Effector memory CD8-positive, alpha-beta T cell (primary cell): ENCODE measurements at places on chromosomes 5 and 9.

GRCh38 chr9:26565118-26565517 is 327.5 kb downstream of the CAAP1 start:
- no peak for DNase-seq

GRCh38 chr5:149415066-149415967 is 36.2 kb upstream of the IL17B start:
- no peak for DNase-seq

DNA sequence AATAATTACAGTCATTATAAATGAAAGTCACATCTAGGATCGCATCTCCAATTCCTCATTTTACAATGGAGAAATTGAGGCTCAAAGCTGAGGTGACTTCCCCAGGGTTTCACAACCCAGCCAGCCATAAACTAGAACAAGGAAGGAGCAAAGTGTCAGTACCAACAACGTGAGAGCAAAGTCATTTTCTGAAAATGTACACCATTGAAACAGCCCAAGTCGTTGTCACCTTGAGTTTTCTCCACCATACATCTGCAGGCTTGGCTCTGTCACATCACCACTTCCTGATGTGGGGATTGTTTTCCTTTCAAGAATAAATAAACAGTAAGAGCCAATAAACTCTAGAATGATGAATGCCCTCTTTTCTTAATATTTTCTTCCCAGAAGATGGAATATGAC is 184.5 kb upstream of the PTGER4 start:
- DNase-seq = no peak

DNA sequence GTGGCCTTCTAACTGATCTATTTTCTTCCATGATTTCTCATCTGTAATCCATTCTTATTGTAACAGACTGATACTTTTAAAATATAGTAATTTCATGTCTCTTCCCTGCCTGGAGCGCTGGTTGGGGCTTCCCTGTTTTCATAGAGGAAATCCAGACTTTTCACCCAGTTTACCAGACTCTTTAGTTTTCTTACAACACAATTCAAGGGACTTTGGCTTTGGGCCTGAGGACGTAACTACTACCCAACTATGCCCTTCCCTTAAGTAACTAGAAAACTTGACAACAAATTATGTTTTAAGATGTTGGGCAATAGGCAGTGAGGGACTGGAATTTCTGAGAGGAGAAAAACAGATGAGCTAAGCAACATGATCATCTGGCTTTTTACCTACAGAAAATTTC is 289.6 kb downstream of the FGF10 start:
- no peak for DNase-seq

- DNase-seq = no peak
These were observed 44.3 kb downstream of the TMEM252 start for GRCh38 chr9:68496356-68496755.

DNA sequence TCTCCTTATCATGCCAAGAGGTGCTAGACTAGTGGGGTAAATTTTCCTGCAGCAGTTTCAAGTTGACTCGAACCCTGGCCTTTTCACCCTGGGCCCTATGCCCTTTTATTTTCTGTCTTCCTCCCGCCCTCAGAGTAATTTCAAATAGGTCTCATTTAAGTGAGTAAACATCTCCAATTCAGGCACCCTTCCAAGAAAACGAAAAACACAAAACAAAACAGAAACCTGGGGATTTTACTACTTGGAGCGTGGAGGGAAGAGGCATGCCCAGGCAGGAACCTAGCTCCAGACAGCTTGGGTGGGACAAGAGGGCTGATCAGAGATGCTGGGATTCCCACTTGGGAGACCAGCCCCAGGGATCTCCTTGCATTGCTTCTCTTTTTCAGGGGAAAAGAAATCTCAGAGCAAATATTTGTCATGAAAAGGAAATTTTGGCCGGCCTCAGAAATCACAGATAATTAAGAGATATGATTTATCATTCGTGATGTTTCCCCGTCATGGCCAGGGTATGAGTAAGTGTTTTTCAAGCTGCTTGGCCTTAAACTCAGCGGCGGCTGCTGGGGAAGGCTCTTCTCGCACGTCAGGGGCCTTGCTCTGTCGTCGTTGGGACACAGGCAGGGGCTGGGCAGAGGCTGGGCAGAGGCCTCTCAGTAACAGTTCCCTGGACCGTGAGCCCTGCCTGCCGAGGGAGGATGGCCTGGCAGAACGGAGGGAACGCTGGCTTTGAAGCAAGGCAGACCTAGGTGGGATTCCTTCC is 248.6 kb upstream of the KLF4 start:
- DNase-seq = no peak

- no peak for DNase-seq
These were observed 228.8 kb downstream of the SMARCA2 start for GRCh38 chr9:2243666-2244555.
